CMK (cell line): ENCODE measurements at places on chromosomes 2 and 18.

- no peak for DNase-seq
Measured at GRCh38 chr18:5998907-5999306, 103.6 kb upstream of the TMEM200C start.

- DNase-seq = no peak
Measured at GRCh38 chr2:67522148-67522547, 125.0 kb downstream of the ETAA1 start.

DNA sequence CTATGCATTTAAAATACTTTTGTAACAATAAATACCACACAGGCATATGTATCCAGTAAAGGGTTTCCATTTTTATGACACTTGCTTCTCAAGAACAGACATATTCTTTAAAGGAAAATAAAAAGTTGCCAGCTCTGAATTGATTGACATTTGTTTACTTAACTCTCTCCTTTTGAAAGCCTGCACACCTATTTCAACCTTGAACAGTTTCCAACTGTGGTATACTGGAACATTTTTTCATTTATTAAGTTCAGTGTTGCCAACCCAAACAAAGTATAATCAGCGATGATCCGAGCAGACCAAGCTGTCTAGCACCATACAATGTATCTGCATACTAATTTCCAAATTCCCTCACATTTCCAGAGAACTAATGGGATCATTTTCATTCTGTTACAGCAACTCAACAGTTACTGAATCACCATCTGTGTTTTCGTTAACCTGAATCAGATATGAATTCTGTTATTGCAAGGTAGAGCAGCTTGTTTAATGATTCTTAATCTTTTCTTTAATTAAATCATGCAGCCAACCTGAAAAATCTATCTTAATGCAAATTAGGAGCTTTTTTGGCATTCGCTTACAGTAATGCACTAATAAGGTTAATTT is 725.5 kb upstream of the ZEB2 start:
- no peak for DNase-seq

DNA sequence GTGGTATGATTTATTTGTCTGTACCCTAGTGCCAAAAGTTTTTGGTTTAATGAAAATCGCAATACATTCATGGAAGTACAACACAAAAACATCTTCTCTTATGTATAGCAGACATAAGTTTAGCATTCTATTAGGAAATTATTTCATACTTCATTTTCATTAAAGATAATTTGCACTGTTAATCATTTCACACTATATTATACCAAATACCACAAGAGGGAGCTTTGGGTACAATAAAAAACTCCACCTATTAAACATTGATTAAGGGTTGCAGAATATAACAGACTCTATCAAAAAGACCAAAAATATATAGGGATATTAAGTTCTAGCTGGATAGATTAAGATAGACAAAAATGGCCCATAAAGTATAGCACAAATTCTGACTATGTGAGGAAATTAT is 79.0 kb downstream of the SLC66A3 start:
- no peak for DNase-seq

DNA sequence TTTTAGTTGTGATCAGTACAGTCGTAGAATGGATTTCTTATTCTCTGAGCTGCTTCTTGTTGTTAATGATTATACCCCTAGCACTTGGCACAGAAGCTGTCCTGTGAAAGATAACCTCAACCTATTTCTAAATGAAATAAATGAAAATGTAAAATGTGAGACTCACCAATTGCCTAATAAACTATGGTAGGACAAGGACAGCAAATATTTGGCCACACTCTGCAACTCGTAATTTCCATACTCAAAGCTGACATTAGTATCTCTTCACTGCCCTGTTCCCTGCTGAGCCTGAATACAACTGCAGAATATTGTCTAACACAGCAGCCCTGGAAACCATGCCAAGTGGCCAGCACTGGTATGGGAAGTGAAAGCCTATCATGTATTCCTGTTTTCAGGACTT is 34.5 kb downstream of the TMEM182 start:
- no peak for DNase-seq

DNA sequence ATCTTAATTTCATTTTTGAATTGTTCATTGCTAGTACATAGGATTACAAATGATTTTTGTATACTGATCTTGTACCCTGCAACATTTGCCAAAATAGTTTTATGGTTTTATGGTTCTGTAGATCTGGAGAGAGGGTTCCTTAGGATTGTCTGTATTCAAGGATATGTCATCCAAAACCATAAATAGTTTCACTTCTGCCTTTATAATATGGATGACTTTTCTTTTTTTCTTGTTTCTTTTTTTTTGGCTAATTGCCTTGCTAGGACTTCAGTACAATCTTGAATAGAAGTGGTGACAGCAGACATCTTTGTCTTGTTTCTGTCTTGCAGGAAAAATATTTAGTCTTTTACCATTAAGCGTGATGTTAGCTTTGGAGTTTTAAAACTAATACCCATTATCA is 383.9 kb upstream of the HS6ST1 start:
- DNase-seq = no peak

- DNase-seq = no peak
Measured at GRCh38 chr2:165281387-165281786, 42.2 kb downstream of the SCN2A start.

DNA sequence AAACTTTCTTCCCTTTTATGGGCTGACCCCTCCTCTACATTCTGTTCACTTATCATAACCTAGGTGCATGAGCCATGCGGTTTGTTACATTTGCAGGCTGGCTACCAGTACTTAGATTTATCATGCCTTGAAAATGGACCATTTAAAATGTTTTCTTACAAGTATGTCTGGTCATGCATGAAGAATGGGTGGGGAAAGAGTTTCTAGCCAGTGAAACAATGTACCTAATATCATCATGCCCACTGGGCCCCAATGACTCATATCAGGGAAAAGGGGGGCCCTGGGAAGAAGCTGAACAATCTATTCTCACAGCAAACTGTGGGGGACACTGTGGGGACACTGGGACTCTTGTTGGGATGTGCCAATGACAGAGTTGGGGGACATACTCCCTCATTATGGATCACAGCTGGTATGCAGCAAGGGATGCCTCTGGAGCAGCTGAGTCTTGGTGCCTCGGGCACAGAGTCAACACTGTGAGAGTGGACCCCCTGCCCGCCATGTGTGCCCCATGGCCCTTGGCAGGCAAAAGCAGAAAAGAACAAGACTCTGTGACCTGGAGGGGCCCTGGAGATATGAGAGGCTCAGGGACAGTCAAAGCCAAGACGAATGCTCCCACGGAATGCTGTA is 156.3 kb downstream of the ZNF516 start:
- DNase-seq = no peak
